ENCODE measurements at places on chromosomes 3 and 15.

DNA sequence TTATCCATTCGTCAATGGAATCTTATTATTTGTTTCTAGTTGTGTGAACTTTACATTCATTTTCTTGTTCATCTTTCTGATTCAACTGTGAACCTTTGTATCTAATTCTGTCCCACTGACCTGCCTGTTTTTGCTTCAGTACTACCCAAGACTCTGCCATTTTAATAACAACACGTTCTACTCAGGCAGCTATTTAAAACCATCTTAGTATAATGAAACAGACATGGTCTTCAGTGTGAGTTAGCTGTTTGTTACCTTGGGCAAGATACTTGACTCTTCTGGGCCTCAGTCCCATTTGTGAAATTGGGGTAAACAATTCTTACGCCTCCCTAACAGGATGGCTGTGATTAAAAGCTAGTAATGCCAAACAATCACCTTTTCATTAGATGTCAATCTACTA, 1.6 kb downstream of the BTBD1 start:
- no peak for DNase-seq

GRCh38 chr3:140715035-140715434, 37.2 kb downstream of the TRIM42 start:
- DNase-seq = no peak

GRCh38 chr3:153714016-153714415, 407.2 kb upstream of the ARHGEF26 start:
- no peak for DNase-seq

- DNase-seq = no peak
Observed at GRCh38 chr3:133157716-133158115, 119.5 kb downstream of the TMEM108 start.

- no peak for DNase-seq
Observed at GRCh38 chr3:186988806-186989205, 58.5 kb downstream of the ST6GAL1 start.

DNA sequence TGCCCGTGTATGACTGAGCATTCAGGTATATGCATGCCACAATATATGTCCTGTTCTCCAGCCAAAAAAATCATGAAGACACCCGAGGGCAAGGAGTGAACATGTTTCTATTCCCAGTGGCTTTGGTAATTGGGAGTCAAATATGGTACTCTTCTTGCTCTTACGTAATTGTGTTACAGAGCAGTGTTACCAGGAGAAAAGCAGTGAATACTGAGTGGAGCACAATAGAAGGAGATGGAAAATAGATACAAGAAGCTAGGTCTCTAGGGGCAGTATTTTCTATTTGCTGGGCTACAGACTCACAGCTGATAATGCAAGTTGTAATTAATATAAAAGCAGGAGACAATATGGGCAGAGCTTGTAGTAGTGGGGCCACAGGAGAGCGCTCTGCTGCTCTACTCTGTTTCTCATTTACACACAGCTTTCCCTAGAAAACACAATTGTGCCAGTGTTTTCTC, 13.2 kb downstream of the MEIS2 start:
- DNase-seq = no peak

GRCh38 chr15:84872009-84872910, 12.2 kb upstream of the SLC28A1 start:
- no peak for DNase-seq

- DNase-seq = no peak
Observed at GRCh38 chr3:124981472-124981871, 46.9 kb upstream of the MUC13 start.

DNA sequence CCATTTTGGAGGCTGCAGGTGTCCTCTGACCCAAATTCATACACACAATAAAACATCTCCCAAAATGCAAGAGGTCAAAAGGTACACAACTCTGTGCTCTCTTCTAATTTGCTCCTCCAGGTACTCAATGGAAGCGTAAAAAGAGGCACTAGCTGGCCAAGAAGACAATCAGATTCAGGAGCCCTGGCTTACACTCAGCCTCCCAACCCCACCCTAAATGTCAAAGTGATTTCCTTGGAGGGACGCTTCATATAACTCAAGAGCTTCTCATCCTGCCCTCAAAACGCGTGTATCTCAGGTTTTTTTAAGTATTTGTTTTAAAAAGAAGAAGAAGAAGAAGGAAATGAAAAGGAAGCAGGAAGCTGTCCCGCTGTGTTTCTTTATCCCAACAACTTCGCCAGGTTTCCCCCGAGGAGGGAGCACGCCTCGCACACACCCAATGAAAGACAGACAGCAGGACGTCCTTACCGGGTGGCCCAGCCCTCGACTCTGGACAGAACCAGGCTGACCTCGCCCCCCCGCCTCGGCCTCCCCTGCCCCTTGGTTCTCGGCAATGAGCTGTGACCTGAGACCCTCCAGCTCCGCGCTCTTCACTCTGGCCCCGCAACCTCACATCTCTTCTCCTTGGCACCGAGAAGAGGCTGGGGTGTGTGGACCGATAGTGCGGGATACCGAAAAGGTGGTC, 620.7 kb upstream of the ZNF385D start:
- no peak for DNase-seq

DNA sequence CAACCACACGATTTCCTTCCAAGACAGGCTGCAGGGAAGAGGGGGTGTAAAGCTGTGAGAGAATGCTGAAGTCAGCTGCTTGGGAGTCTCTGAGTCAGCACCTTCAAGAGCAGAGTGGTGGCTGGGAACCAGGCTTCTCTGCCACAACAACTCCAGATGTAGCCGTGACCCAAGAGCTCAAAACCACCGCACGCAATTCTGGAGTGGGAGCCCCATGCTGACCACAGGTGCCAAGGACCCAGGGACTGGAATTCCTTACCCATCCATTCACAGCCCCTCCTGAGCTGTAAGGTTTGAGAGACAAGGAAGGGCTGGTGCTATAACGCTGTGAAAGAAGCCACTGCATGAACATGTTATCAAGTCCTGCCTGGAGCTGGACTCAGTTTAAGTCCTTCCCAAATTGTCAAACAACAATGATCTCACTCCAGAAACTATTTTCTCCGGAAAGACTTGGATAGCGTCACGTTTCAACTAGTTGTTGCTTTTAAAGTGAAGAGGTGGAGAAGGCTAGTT, 61.4 kb downstream of the UMPS start:
- no peak for DNase-seq

- DNase-seq = no peak
Observed at GRCh38 chr3:197352382-197352781, 54.0 kb upstream of the DLG1 start.

DNA sequence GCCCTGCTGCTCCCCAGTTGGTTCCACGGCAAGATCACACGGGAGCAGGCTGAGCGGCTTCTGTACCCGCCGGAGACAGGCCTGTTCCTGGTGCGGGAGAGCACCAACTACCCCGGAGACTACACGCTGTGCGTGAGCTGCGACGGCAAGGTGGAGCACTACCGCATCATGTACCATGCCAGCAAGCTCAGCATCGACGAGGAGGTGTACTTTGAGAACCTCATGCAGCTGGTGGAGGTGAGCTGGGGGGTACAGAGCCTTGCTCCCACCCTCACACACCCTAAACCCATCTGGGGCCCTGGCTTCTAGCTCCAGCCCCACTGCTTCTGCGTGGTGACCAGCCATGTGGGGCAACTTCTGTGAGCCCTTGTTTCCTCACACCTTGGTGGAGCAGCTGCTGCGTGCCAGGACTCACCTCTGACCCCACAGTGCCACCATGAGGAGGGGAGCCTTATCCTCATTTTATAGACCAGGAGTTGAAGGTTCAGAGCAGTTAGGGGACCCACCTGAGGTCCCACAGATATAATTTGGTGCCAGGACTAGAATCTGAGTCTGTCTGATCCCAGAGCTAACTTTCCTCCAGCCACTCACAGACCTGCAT, 13.3 kb upstream of the LMAN1L start:
- DNase-seq = no peak

GRCh38 chr15:43889042-43889441, 62.2 kb downstream of the WDR76 start:
- no peak for DNase-seq

DNA sequence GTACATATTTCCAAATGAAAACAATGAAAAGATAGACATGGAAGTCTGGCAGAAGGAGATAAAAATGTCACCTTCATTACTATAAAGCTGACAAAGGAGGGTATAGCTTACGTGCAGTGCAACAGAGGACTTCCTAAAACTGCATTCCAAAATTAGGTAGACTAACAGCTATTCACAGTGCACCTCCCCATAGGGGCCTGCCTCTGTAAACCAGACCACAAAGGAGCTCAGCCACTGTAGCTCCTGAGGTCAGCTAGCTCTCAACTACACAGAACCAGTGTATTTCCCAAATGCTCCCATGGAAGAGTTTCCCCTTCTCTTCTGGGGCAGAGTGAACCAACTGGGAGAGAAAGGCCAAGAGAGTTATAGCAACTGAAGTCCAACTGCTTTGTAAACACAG, 31.2 kb upstream of the PHLDB2 start:
- no peak for DNase-seq

GRCh38 chr15:92159906-92160841, 233.5 kb upstream of the ST8SIA2 start:
- no peak for DNase-seq

GRCh38 chr15:85543741-85544155, 163.3 kb downstream of the AKAP13 start:
- DNase-seq = no peak

DNA sequence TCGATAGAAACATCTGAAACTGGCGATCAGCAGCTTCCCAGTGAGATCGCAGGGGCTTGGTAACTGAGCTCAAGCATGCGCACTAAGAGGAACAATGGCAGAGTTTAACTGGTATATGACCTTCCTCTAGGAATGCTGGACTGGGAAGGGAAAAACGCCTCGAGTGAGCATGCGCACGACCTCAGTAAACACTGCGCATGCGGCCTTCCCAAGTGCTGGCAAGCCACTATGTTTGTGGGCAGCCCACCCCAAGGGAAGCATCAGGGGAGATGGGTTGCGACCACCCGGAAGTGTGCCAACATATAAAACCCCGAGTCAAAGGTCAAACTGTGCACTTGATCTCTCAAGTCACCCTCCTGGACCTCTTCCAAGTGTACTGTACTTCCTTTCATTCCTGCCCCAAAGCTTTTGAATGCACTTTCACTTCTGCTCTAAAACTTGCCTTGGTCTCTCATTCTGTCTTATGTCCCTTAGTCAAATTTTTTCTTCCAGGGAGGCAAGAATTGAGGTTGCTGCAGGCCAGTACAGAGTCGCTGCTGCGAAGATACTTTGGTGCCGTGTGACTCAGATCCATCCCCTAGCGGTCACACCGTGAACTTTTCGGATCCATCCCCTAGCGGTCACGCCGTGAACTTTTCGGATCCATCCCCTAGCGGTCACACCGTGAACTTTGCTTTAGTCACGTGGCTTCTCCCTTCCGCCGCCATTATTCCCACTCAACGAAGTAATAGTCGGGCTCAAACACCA, 243.3 kb downstream of the FAM43A start:
- DNase-seq = no peak

DNA sequence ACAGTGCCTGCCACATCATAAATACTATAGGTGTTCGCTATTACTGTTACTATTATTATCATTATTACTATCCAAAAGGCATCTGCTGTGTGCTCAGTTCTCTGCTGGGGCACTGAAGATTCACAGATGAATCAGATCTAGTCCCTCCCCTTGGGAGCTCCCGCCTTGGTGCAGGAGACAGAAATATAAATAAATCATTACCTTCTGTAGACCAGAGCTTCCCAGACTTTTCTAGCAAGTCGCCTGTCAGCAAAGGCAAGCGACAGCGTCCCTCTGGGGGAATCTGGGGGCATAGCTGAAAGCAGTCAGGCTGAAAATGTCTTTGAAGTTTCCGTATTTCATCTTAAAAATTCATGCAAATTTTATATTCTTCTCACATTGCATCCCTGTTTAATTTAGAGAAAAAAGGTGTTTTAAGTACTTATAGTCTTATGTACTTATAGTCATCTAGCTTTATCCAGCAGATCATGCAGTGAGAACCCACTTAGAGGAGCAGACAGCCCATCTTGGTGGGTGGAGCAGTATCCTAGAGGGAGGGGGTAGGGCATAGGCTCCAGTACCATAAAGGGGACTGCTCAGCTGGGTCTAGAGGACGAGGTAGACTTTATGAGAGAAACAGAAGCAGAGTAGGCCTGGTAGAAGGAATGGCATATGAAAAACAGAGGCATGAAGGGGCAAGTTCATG, 10.4 kb upstream of the BRPF1 start:
- DNase-seq = no peak

GRCh38 chr15:23095796-23096195, 40.8 kb downstream of the GOLGA6L1 start:
- DNase-seq = no peak

DNA sequence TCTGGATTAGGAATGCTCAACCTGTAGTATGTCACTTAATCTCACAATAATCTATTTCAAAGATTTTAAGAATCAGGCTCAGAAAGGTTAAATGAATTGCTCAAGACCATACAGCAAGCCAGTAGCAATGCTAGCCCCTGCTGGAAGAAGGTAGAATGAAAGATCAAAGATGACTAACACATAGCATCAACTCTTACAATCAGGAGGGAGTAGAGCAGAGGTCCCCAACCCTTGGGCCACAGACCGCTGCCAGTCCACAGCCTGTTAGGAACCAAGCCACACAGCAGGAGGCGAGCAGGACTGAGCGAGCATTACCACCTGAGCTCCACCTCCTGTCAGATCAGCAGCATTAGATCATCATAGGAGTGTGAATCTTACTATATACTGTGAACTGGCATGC, 15.5 kb upstream of the GATM start:
- no peak for DNase-seq

DNA sequence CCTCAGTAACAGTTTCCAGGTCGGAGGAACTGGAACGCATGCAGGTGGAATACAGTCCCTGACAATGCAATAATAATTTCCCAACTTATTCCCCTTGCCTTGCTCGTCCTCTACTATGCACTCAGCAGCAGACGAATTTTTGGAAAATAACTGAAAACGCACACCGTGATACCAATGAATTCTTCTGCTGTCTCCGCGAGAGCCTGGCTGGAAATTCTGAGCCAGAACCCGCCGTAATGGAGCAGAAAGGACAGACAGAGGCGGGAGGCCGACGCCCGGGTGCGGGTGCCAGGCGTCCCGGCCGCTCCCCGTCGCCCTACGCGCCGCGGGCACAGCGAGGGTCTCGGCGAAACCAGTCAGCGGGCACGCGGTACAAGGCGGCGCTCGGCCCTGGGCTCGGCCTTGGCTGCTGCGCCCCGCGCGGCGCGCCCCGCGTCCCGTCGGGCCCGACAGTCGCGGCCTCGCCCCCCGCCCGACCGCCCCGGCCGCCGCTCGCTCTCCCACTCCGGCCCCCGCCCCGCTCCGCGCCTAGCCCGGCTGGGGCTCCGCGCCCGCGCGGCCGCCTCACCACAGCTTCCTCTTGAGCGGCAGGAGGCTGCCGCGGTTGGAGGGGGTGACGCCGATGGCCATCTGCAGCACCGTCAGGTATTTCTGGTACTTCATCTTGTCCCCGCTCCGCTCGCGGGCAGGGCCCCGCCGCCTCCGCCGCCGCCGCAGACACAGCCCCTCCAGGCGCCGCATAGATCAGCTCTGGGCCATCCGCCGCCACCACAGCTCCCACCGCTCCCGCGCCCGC, 114.5 kb upstream of the GOLGA8J start:
- DNase-seq = no peak

GRCh38 chr3:143041903-143042302, 40.5 kb downstream of the U2SURP start:
- DNase-seq = no peak

- DNase-seq = no peak
Observed at GRCh38 chr3:57791245-57791644, 35.1 kb downstream of the SLMAP start.

All from activated CD4-positive, alpha-beta T cell treated with anti-CD3 and anti-CD28 coated beads for 24 hours (primary cell).